ENCODE measurements at places on chromosomes 2 and 18. TPM values are rescaled to one million over a fixed set of nuclear protein-coding genes. Genes with fewer than 3 reads are reported as not detected.

- no peak for DNase-seq
Observed at GRCh38 chr2:235398321-235398720, 95.5 kb upstream of the AGAP1 start.

DNA sequence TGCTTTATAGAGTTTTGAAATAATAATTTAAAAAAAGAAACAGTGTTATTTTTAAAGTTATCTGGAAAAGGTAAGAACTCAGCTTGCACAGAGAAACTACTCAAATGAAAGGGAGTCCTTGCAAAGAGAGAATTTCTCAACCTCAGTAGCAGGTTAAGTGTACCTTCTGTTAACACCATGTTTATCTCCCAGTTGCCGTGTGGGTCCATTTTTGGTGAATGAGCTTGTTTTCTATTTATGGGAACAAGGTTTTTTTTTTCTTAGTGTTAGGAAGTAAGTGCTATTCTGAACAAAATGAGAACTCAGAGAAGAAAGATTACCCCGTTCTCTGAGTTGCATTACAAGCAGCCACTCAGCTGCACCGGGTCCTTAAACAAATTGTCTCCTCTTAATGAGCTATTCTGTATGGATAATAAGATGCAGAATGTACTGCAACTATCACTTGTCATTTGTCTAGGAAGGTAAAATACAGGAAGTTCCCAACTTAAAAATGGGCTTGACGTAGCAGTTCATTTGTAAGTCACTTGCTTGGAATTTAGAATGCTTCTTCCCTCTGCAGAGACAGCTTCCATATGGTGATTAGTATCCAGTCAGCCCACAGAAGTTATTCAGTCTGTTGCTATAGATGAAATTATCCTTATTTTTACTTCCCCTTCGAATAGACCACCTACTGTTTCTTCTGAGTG, 74.9 kb downstream of the LTBP1 start:
- DNase-seq: peak; percentile 20

- no peak for DNase-seq
Observed at GRCh38 chr2:11830708-11831301, 84.4 kb downstream of the LPIN1 start.

DNA sequence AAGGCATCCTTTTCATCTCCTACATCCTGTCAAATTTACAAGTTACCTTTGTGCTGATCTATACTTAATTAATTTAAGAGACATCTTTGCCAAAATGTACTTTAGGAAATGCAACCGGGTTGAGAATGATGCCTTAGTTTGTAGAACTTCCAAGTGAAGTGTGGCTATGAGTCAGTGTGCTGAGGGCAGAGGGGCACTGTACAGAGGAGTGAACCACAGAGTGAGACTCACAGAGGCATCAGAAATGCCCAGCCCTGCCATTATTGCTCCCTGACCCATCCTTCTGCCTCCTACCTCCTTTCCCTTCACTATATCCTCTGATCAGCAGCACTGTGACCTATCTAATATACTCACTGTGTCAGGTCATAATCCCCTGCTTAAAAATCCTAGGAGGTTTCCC, 320.1 kb downstream of the LRRTM1 start:
- DNase-seq: peak; percentile 5

The SERPINB10 gene
- not detected for total RNA-seq

The DSC2 gene
- not detected for total RNA-seq

The CNGA3 gene
- total RNA-seq: 0.58 TPM
